ENCODE measurements at places on chromosomes 12 and 14. TPM values are rescaled to one million over a fixed set of nuclear protein-coding genes. Genes with fewer than 3 reads are reported as not detected.

DNA sequence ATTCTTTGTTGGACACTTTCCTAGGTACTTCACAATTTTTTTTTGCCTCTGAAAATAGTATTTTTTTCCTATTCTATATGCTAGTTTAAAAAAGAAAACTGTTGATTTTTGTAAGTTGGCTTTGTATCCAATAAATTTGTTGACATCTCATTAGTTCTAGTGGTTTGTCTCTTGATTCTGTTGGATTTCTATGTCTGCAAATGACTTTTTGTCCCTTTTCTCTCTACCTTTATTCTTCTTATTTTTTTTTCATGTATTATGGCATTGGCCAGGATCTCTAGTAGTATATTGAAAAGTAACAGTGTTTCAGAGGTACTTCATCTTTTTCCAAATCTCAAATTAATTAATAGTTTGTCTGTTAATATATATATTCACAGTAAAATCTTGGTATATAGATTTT lies 59.1 kb upstream of the TSPAN11 start:
- no peak for DNase-seq

DNA sequence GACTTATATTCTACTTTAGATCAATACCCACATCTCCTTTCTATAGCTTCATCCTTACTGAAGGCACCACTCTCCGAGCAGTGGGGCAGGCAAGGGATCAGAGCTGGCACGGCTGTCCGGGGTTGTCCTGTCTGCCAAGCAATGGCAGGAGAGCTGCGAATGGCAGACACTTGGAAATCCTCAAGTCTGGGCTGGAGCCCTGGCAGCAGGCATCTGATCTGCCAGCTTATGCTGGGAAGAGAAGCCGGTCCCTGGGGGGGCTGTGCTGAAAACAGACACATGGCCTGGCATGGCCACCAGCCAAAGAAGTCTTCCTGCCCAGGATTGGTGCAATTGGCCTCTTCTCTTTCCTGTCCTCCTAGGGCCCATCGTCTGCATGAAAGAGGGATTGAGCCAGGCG lies 280.2 kb upstream of the PWP1 start:
- DNase-seq: no peak

- no peak for DNase-seq
Observed at GRCh38 chr12:67067453-67068203, 201.5 kb upstream of the CAND1 start.

- no peak for DNase-seq
Observed at GRCh38 chr14:70887207-70887681, 20.0 kb upstream of the PCNX1 start.

- DNase-seq: no peak
Observed at GRCh38 chr14:104885973-104886689, 21.1 kb downstream of the CEP170B start.

DNA sequence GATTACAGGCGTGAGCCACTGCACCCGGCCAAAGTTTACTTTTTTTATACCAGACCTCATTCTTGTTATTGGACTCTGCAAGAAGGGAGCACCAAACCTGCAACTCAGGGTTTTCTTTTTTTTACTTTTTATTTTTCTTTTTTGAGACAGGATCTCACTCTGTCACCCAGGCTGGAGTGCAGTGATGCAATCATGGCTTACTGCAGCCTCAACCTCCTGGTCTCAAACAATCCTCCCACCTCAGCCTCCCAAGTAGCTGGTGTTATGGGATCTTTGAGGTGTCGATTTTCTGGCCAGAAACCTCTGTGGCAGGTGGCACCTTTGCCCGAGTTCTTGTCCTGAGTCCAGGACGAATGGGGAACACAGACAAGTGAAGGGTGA lies 4.2 kb upstream of the PWP1 start:
- DNase-seq: no peak

DNA sequence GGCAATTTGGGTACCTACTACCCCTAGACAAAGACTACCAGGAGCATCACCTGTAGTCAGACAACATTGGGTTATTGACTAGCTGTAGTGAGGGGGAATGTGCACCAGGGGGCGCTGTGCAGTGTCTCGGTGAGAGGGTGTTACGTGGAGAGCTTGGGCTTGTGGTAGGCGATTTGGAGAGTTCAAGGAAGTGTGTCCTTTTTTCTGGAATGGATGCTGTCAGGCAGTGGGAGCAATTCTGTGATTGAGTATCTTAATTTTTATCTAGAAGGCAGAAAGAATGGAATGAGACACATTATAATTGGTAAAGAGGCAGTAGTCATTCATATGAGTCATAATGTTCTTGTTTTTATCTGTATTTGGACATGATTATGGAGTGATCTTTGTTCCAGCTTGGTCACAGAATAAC lies 187.7 kb downstream of the GALC start:
- DNase-seq: no peak

IKZF4 gene
- 5.5 TPM for total RNA-seq

DNA sequence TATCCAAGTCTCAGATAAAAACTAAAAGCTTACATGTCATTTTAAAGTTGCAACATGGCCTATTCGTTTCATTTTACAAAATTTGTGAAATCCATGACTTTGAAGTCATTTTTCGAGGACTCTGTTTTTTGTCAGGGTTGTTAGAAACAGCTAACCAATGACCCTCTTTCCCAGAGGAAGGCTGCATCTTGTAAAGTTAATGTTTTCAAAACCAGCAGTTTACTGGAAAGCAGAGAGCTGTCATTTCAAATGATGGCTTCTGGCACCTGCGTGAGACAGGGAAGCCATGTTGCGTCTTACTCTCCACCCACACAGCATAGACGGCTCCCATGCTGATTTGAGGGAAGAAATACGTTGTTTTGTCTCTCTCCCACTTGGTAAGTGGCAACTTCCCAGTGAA lies 50.1 kb upstream of the RTRAF start:
- no peak for DNase-seq

DNA sequence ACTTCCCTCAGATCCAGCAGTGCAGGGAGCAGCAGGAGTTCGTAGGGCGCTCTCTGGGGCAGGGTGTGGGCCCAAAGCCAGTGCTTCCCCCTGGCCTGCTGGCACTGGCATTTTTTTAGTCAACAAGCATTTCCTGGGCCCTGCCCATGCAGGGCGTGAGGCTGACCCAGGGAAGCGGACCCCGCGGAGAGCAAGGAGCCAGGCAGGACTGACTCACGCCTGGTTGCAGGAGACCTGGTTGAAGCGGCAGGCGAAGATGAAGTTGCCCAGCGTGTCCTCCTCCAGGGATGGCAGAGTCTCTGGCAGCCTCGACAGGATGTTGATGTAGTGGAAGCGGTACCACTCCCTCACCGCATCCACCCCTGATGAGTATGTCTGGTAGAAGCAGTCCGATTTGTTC lies 13.5 kb downstream of the SCNN1A start:
- DNase-seq: no peak

MSRB3 gene
- 3.9 TPM for total RNA-seq

DNA sequence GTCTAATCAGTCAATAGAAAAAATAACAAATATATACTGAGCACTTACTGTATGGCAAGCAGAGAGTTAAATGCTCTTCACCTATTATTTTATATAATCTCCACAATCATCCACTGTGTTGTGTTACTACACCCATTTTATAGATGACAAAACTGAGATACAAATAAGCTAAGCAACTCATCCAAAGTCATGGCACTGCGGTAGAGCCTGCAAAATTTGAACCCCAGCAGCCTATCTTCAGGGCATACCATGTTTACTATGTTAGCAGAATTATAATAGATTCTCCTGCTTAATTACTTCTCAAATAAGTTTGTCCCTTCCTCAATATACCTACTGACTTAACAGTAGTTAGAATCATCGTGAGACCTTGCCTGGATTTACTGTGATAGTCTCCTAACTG lies 53.6 kb upstream of the PCED1B start:
- DNase-seq: no peak

UTP20 gene
- total RNA-seq: 19.7 TPM

PTCSC3 gene
- not detected for total RNA-seq

CCDC175 gene
- total RNA-seq: 3.3 TPM

- DNase-seq: no peak
Observed at GRCh38 chr14:64550621-64551333, 1.0 kb downstream of the PPP1R36 start.

DNA sequence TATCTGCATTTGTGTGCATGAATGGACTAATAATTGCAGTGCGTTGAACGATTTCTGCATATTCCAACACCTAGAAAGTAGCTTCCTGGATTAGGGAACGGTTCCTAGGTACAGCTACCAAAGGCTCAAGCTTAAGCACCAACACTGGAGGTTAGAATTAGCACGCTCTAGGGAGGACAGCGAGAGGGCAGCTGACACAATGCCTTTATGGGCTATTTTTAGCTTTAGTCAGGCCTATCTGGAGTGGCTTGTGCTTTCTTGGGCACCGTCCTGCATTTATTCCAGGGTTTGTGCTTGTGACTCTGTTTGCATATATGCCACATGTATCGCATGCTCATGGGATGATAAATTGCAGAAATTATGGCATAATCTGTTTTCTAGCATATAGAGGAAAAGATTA lies 13.7 kb downstream of the ETV6 start:
- no peak for DNase-seq

GRCh38 chr12:16346958-16347357 lies 487 bp upstream of the MGST1 start:
- DNase-seq: no peak

- DNase-seq: peak; percentile 53
Observed at GRCh38 chr12:2613326-2614073, 181.3 kb upstream of the FKBP4 start.

- no peak for DNase-seq
Observed at GRCh38 chr12:70553391-70553859, 83.8 kb downstream of the PTPRB start.

GRCh38 chr12:76820888-76821482 lies 57.1 kb downstream of the ZDHHC17 start:
- no peak for DNase-seq

- no peak for DNase-seq
Observed at GRCh38 chr14:102352213-102352612, 10.5 kb downstream of the CINP start.

TCL1B gene
- total RNA-seq: not detected

- DNase-seq: no peak
Observed at GRCh38 chr12:2552000-2552756, 242.6 kb upstream of the FKBP4 start.

WNT5B gene
- total RNA-seq: 30.7 TPM

DDX55 gene
- total RNA-seq: 21.5 TPM

GRCh38 chr14:61899497-61899896 lies 137.3 kb downstream of the SNAPC1 start:
- DNase-seq: no peak

ZNF410 gene
- 67.7 TPM for total RNA-seq

GRCh38 chr12:93361151-93361919 lies 16.4 kb upstream of the NUDT4 start:
- DNase-seq: peak; percentile 68

- no peak for DNase-seq
Observed at GRCh38 chr12:111404362-111405148, 1.2 kb upstream of the SH2B3 start.

RD3L gene
- not detected for total RNA-seq

DNA sequence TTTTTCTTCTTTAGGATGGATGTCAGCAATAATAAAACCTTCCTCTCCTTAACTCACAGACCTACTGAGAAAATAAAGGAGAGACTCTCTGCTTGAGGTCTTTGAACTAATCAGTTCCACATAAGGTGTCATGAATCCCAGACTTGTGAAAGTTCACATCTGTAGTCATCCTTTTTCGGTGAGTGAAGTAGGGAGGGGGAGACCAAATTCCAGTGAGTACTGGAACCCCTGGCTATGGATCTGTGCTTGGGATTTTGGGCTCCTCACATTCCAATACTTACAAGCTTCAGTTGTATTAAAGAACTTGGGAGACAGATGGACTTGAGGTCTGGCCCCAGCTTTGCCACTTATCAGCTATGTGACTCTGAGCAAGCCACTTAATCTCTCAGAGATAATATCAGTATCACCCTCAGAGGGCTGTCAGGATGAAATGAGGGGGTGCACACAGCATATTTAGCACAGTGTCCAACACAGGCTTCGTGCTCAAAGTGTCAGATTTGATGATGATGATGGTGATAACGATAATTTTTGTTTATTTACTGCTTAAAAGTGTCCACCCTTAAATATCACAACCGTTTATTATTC lies 34.8 kb upstream of the APPL2 start:
- DNase-seq: no peak

CD163 gene
- total RNA-seq: 1.4 TPM

PCED1B gene
- total RNA-seq: 0.94 TPM

GRCh38 chr14:88270776-88271175 lies 52.3 kb downstream of the KCNK10 start:
- DNase-seq: no peak

GRCh38 chr12:52335598-52336262 lies 14.5 kb upstream of the KRT83 start:
- DNase-seq: no peak

PEX5 gene
- total RNA-seq: 71.1 TPM

WIF1 gene
- 4.1 TPM for total RNA-seq

DNA sequence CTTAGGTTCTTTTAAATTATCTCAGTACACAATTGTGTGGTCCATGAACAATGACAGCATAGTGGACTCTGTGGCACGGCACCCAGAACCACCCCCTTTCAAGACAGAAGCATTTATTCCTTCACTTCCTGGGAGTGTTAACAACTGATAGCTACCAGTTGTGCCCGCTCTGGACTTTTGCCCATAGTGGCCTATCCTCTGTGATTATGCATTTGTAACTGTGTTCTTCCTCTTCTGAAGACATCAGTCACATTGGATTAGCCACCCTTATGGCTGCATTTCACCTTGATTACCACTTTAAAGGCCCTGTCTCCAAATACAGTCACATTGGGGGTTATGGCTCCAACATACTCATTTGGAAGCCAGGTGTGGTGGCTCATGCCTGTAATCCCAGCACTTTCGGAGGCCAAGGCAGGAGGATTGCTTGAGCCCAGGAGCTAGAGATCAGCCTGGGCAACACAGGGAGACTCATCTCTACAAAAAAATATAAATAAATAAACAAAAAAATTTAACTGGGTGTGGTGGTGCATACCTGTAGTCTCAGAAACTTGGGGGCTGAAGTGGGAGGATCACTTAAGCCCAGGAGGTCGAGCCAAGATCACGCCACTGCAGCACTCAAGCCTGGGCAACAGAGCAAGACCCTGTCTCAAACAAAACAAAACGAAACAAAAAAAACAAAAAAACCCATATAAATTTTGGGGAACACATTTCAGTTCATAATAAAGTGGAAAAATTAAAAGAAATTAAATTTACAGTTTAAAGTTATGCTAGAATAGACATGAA lies 27.6 kb upstream of the PHC1 start:
- DNase-seq: no peak

DNA sequence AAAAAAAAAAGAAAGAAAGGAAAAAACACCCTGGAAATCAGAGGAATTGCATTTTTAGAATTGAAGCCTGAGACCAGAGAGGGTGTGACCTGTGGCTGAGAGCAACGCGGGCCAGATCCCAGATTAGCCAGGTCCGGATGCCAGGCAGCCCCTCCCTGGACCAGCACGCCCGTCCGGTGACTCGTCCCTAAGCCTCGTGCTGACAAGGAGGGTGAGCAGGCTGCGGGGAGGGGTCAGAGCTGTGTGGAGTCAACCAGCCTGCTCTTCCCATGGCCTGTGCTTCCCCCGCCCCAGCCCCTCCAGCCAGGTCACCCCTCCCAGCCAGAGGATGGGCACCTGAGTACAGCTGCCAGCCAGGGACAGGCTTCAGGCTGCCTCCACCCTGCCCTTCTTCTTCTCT lies 4.2 kb upstream of the KLC1 start:
- DNase-seq: no peak

Data from occipital lobe (tissue), 3 donors.